ENCODE measurements at places on chromosomes 7 and 10.

DNA sequence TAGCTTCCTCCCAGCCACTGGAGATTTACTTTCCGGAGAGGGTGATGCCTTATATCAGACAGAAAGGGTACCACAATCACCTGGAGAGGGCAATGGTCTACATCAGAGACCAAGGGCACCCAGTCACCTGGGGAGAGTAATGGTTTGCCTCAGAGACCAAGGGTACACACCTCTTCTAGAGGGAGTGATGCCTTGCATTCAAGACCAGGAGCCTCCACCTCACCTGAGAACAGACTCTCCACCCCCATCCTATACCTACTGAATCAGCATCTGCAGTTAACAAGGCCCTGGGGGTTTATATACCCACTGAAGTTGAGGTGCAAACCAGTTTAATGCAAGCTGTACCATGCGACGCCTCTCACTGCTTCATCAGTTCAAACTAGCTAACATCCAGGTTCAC is 270.2 kb upstream of the IGFBP3 start:
- no peak for DNase-seq

DNA sequence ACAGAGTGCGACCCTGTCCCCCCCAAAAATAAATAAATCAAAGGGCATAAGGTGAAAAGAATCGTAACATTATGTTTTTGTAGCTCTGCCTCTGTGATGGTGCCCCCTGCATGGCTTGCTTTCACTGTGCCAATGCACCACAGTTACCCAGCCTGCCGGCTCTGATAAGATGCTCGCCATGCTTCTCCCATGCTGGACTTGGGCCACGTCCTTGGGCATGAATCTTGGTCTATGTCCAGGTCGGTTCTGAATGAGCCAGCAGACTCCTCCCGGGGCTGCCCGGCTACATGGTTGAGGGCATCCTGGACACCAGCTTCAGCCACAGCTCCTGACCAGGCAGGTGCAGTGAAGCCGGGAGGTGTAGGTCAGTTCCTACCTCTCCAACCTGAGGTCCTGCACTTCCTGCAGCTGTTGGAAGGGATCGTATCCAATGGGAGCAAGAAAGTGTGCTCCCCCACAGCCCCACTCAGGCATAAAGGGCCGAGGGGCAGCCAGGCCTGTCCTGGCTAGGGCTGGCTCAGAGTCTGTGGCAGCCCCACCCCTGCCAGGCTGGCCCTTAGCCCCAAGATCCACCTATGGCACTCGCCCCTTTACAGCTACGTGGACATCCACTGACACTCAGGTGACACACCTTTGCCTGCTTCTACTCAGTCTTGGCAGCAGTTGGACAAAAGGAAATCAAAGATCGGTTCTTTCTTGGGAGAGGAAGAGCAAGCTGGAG is 34.1 kb downstream of the CHST3 start:
- no peak for DNase-seq

- DNase-seq: no peak
These were observed 89.2 kb upstream of the INHBA start for GRCh38 chr7:41792120-41792519.

- DNase-seq: no peak
These were observed 281.0 kb upstream of the PTER start for GRCh38 chr10:16155834-16156233.

DNA sequence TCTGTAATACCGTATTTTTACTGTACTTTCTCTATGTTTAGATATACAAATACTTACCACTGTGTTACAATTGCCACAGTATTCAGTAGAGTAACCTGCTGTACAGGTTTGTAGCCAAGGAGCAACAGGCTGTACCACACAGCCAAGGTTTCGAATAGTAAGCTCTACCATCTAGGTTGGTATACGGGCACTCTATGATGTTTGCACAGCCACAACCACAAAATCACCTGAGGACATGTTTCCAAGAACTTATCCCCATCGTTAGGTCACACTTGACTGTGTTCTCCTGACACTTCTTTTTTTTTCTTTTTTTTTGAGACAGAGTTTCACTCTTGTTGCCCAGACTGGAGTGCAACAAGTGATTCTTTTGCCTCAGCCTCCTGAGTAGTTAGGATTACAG is 134.6 kb upstream of the TRIM24 start:
- DNase-seq: no peak

- no peak for DNase-seq
These were observed 1.2 kb downstream of the GFRA1 start for GRCh38 chr10:116271593-116272439.

DNA sequence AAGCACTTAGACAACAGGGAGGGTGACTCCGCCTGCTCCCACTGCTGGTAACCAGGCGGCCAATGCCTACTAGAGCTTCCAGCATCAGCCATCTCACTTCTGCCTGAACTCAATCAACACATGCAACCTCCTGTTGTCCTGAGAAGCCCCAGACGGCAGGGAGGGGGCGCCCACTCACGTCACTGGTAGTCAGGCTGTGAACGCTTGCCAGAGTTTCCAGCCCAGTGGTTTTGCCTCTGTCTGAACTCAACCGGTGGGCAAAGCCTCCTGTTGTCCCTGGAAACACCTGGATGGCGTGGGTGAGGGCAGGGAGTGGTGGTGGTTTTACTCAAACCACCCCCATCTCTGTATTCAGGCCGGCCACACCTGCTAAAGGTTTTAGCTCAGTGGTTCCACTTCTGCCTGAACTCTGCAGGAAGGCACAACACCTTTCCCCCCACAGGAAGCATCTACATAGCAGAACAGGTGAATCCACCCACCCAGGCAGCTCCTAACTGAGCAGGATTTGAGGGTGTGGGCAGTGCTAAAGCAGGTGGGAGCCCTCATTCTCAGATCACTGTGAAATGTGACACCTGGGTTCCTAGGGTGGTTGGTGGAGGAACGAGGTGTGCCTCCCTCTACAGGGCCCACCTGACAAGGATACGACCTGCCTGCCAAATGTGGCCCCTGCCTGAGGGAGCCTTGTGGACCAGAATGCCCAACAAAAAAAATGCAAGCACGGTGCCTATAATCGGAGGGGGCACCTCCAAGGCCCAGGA is 563.0 kb upstream of the SEMA3D start:
- no peak for DNase-seq

DNA sequence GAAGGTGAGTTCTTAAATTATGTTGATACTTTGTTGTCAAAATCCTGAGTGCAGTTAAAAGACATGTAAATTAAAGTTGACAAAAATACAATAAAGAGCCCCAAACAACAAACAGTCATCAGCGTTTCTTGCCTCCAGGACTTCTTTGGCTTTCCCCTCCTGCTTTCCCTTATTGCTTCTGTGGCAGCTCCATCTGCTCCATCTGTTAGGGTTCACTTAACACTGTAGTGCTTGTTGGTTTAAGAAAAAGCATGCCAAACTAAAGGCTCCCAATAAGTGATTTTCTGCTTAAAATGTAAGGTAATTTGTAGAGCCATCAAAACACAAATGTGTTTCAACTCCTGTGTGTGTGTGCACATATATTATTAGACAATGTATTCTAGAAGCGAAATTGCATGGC is 254.3 kb upstream of the GNAI1 start:
- DNase-seq: no peak

- DNase-seq: no peak
These were observed 298.9 kb upstream of the HPS1 start for GRCh38 chr10:98745645-98746044.

DNA sequence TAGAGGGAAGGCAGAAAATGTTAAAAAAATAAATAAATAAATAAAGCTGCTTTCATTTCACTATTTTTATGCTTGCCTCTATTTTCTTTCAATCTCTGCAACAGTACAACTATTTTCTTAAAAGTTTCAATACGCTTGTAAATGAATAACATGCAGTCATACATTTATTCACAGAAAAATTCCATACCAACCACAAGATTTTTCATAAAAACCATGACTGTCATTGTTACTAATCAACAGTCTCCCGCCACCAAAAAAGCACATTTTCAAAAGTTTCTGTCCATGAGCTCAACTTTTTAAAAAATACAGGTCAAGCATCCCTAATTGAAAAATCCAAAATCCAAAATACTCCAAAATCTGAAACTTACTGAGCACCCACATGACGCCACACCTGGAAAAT is 5.3 kb downstream of the PARD3 start:
- no peak for DNase-seq

DNA sequence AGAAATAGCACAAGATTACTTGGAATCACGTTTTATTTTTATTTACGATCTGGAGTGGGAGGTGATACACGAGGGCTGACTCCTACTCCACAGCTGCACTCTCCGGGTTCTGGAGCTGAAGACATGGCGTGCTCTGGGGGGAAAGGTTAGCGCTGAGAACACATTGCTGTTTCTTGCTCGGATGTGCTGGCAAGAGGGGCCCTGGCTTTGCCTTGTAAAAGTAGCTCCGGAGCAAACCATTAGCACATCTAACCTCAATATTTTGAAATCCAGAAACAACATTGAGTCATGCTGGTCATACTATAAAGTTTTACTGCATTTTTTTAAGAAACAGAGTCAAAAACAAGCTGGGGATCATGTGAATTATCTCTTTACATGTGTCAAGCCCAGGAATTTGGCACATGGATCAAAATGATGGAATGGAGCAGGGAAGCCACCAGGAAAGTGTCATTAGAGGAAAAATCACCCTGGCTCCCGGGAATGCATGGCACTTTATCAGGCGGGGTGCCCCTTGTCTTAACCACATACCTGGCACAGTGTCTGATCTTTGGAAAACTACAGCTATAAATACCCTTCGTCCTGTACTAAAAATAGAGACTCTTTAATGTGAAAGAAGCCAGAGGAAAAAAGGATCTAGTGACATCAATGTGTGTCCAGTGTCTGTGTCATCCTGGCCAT is 31.6 kb upstream of the LYZL1 start:
- no peak for DNase-seq

DNA sequence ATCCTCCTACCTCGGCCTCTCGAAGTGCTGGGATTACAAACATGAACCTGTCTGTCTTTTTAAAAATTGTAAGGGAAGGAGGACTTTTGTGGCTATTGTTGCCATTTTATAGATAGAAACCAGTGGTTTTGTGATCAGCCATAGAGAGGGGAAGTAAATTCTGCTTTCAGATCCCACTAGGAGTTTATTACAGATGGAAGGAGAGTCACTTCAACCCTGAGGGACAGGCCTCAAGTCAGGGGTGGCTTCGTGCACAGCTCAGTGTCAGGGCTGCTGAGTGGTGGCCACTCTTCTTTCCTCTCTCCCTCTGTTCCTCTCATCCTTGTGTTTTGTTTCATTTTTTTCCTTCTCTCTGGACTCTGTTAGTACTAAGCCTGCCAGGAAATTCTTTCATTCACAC is 60.8 kb downstream of the OGDH start:
- DNase-seq: no peak

GRCh38 chr7:5045558-5046396 is at the start of gene RBAK:
Gene RBAK, plus strand, starts transcription at chr7:5045860. Its CDS starts 2,217 bp downstream, at chr7:5048077.
- peak; percentile 87 for DNase-seq

- DNase-seq: no peak
These were observed 1.0 kb downstream of the NPM3 start for GRCh38 chr10:101781984-101782810.

- DNase-seq: no peak
These were observed 155.7 kb upstream of the HGF start for GRCh38 chr7:81925530-81925929.

DNA sequence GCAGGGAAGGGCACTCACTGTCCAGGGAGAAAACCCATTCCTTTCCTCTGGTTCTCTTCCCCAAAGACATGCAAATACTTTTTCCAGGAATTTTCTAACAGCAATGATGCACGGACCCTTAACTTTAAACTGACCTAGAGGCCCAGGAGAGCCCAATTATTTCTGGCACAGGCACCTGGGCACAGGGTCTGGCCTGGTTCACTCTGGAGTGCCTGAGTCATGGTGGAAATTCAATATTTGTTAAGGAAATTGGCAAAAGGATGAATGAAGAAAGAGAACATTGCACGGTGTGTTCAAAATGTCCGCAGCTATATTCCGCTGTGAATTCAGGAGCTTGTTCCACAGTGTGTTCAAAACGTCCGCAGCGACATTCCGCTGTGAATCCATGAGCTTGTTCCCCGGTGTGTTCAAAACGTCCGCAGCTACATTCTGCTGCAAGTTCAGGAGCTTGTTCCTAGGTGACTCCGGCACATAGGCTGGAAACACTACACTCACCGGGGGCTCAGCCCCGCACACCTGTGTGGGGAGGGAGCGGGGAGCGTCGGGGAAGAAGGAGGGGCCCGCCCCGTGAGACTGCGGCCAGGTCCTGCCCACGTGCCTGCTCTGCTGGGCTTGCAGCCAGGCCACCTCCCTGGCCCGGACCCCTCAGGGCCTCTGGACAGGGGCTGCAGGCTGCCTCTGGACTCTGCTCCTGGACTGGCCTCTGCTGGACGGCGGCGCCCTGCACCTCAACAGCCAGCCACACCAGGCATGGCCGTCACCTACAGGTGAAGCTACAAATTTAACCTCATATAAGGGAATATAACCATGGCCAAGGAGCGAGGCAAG is 72.0 kb upstream of the FAM20C start:
- no peak for DNase-seq

GRCh38 chr10:115654961-115655360 is 561.8 kb downstream of the ATRNL1 start:
- DNase-seq: no peak

- no peak for DNase-seq
These were observed 18.4 kb upstream of the SORCS3 start for GRCh38 chr10:104622598-104623209.

DNA sequence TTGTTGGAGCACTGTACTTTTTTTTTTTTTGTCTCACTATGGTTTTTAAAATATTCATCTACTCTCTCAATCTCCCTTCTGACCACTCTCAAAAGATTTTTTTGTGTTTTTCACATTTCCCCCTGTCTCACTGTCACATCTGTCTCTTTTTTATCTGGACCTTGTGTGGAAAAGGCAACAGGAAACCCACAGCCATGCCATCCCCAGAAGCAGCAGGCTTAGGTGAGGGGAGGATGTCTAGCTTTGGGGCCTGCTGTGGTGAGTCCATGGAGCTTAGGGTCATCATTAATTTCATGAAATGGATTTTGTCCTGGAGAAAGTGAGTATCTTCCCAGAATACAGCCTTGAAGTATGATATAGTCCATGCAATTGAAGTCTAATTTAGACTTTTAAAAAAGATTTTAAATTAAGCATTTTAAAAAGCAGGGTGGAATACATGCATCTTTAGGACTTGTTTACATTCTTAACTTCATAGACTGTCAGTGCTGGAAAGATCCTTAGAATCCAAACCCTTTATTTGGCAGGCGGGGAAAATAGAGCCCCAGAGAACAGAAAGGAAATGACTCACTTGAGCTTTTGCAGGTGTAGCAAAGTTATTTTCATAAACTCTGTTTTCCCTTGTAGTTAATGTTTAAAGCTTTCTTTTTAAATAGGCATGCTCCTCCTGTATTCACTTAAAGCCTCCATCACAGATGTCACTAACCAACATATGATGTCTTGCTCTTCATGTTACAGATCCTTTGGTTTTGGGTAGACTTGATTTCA is 25.1 kb downstream of the MINDY4 start:
- no peak for DNase-seq

GRCh38 chr7:70190281-70190680 is 592.0 kb downstream of the AUTS2 start:
- no peak for DNase-seq

GRCh38 chr10:52232561-52233350 is 81.3 kb upstream of the DKK1 start:
- no peak for DNase-seq

- DNase-seq: no peak
These were observed 1077.6 kb downstream of the TYW1 start for GRCh38 chr7:68074242-68074641.

- peak; percentile 63 for DNase-seq
These were observed at the start of gene SCRN1 for GRCh38 chr7:29989257-29989995. Gene SCRN1, minus strand, starts transcription at chr7:29989801. Its CDS starts 20,734 bp downstream, at chr7:29969067.
